ENCODE measurements at places on chromosomes 6 and 20.

DNA sequence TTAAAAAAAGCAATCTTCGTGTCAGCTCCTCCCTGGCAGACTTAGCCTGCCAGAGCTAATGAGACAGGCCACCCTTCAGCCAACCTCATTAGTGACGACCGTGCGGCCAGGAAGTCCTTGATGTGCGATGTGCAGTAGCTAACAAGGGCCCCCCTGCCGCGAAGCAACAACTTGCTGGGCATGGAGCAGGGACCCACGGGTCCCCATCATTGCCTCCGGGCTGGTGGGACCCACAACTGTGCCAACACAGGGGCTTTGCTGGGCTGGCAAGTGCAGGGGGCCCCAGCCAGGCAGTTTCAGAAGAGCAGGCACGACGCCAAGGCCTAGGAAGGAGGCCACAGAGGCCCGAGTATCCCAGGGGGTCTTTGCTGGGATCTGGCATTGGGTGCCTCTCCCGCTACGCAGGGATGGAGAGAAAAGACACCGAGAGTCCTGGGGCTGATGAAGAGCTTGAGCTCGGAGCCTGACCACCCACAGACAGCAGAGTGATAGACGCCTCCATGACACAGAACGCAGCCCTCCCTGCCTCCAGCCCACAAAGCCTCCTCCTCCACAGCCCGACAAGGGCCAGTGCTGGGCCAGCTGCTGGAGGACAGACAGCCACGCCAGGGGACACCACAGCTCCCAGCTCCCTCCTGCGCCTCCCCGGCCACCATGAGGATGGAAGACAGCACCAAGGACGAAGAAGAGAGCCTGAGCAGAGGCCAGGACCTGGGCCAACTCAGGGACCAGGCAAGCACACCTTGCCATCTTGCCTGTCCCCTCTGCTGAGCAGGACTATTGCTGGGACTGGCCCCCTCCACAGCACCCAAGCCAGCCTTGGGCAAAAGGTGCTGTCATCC, 96.6 kb downstream of the YTHDF1 start:
- DNase-seq = peak; percentile 48

GRCh38 chr6:10886691-10887502, at the start of gene SYCP2L:
Gene SYCP2L (plus strand): TSS chr6:10887052. CDS start chr6:10887127, 75 bp downstream.
- no peak for DNase-seq

GRCh38 chr6:133241901-133242636, 912 bp downstream of the EYA4 start:
- DNase-seq = no peak

DNA sequence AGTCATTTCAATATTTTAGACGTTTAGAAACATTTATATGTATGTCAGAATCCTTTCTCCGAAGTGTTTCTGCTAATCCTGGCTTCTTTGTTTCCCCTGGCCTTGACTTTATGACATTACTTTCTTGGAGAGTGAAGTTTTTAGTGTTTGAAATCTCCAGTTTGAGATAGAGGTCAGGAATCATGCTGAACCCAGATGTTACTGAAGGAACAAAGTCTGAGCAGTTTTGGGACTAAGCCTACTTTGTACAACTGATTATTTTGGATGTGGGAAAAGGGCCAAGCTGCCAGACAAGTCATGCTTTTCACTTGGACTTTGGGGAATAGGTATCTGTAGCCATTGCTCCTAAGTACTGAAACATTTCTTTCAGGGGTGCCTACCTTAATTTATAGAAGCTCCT, 2.3 kb downstream of the RNF144B start:
- no peak for DNase-seq

DNA sequence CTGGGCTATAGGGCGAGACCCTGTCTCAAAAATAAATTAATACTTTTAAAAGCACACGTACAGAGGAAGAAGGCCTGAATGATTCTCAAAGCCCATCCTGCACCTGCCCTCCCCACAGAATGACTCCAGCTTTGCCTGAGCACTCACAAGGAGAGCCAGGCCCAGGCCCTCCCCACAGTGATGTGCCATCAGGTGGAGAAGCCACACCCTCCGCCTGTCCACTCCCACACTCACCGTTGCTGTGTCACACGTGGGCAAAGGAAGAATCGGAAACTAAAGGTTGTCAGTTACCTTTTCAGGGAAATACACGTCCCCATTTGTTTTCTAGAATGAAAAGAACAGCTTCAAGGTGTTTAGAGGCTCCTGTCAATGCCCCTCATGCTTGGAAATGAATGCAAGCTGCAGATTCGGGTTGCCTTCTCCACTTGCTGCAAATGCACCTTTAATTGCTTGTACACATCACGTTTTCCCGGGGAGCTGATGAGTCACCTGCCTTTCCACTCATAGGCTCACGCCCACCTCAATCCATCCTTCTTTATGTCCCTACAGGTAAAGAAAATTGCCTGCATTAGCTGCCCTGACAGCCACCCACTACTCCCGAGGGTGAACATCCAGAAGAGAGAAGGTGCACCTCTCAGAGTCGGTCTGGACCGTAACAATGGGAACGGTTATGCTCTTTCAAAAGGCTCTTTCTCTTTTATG, 45.5 kb upstream of the AFDN start:
- DNase-seq = peak; percentile 46

GRCh38 chr6:10396785-10397184, 18.1 kb downstream of the TFAP2A start:
- DNase-seq = no peak

- no peak for DNase-seq
These were observed 191.4 kb downstream of the REV3L start for GRCh38 chr6:111291336-111292259.

GRCh38 chr20:44858606-44859360, 26.7 kb upstream of the YWHAB start:
- DNase-seq = no peak

DNA sequence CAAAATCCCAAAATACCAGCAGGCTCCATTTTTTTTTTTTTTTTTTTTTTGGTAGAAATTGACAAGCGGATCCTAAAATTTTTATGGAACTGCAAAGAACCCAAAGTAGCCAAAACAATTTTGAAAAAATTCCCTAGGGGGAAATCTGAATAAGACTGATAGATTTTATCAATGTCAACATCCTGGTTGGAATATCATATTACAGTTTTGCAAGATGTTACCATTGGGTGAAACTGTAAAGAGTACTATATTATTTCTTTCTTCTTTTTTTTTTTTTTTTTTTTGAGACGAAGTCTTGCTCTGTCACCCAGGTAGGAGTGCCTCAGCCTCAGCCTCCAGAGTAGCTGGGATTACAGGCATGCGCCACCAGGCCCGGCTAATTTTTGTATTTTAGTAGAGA, 29.4 kb upstream of the BEND3 start:
- DNase-seq = no peak

All from NCI-H1417 treated with DMSO at 0.1 percent for 48 hours (cell line).